Activated T-helper 17 cell treated with anti-CD3 and anti-CD28 coated beads, Interleukin-2, amount 50 U/mL, for 72 hours (primary cell): ENCODE measurements at places on chromosomes 12 and 14. TPM values are rescaled to one million over a fixed set of nuclear protein-coding genes. Genes with fewer than 3 reads are reported as not detected.

CBX5 gene
- total RNA-seq = 82.0 TPM

PGF gene
- total RNA-seq = 0.48 TPM

TAS2R31 gene
- total RNA-seq = 2.1 TPM

TGM1 gene
- 16.1 TPM for total RNA-seq

DPPA3 gene
- total RNA-seq = not detected

MSI1 gene
- total RNA-seq = 0.24 TPM

ACOT4 gene
- total RNA-seq = 1.8 TPM

AQP6 gene
- not detected for total RNA-seq

KCNK13 gene
- 0.11 TPM for total RNA-seq

ACOT6 gene
- not detected for total RNA-seq

PDZRN4 gene
- not detected for total RNA-seq

GYS2 gene
- not detected for total RNA-seq

GPRC5A gene
- 2.9 TPM for total RNA-seq

MIPOL1 gene
- 1.5 TPM for total RNA-seq

FAM161B gene
- 1.7 TPM for total RNA-seq

FOXG1 gene
- total RNA-seq = not detected

NIN gene
- total RNA-seq = 25.9 TPM

CGRRF1 gene
- 13.5 TPM for total RNA-seq

PTCSC3 gene
- not detected for total RNA-seq

DDIT3 gene
- 25.3 TPM for total RNA-seq

EDDM3A gene
- not detected for total RNA-seq

IGF1 gene
- total RNA-seq = not detected

FGD4 gene
- total RNA-seq = 0.21 TPM

NGB gene
- not detected for total RNA-seq

ABCD2 gene
- total RNA-seq = 3.4 TPM

AJUBA gene
- 1.1 TPM for total RNA-seq

SDR9C7 gene
- not detected for total RNA-seq

PPFIA2 gene
- total RNA-seq = not detected

FANCM gene
- total RNA-seq = 16.9 TPM

PRORP gene
- 52.9 TPM for total RNA-seq

CPNE6 gene
- total RNA-seq = not detected

EXOC3L4 gene
- not detected for total RNA-seq

MAP1LC3B2 gene
- total RNA-seq = 0.97 TPM

TSPAN19 gene
- total RNA-seq = not detected

CCDC177 gene
- not detected for total RNA-seq

OR6C2 gene
- total RNA-seq = not detected

CLEC1B gene
- not detected for total RNA-seq

DEGS2 gene
- total RNA-seq = 0.30 TPM

BBOF1 gene
- 1.2 TPM for total RNA-seq
